Endothelial cell of umbilical vein (primary cell): ENCODE measurements at places on chromosomes 2 and 18. TPM values are rescaled to one million over a fixed set of nuclear protein-coding genes. Genes with fewer than 3 reads are reported as not detected.

DNA sequence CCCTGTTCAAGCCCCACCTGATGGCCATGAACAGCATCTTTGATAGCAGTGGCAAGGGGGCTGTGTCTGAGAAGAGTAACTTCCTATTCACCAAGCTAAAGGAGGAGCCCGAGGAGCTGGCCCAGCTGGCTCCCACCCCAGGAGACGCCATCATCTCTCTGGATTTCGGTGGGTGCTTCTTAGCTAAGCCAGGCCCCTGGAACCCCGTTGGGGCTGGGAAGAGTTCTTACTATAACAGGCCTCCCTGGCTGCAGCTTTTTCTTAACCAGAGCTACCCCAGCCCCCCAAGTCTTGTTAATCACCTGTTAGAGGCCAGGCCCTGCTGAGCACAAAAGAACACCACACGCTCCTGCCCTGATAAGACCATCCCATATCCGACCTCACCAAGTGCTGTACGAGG lies 79.4 kb downstream of the EPAS1 start:
- H3K4me1 ChIP-seq, result no peaks in the 10 kb centered on the region
- H3K27me3 ChIP-seq, result no peaks in the 10 kb centered on the region
- H3K36me3 ChIP-seq, result peaks cover 77% of the 10 kb centered on the region
- H3K27ac ChIP-seq, result no peak overlapping the region
- H3K4me3 ChIP-seq, result no peak overlapping the region

GRCh38 chr2:219388907-219389156 lies 1.1 kb upstream of the DNPEP start:
- no peak for DNase-seq
- H3K36me3 ChIP-seq, result no peaks in the 10 kb centered on the region
- peaks cover 9% of the 10 kb centered on the region for H3K4me1 ChIP-seq

The ITPRIPL1 gene
- 4.6 and 5.8 TPM in 2 replicates for total RNA-seq

The SPATA3 gene
- not detected in 2 replicates for total RNA-seq

GRCh38 chr2:54271843-54272627 lies 16.0 kb upstream of the TSPYL6 start:
- H3K4me1 ChIP-seq, result no peaks in the 10 kb centered on the region
- H3K27ac ChIP-seq, result no peak overlapping the region
- no peaks in the 10 kb centered on the region for H3K36me3 ChIP-seq
- H3K27me3 ChIP-seq, result no peaks in the 10 kb centered on the region

The FEZ2 gene
- 72.4 and 73.5 TPM in 2 replicates for total RNA-seq

The VIT gene
- total RNA-seq, result 0.48 and 0.88 TPM in 2 replicates

- H3K4me3 ChIP-seq, result no peak overlapping the region
- no peak for DNase-seq
- H3K4me1 ChIP-seq, result no peaks in the 10 kb centered on the region
These were observed 122.7 kb downstream of the VWC2L start for GRCh38 chr2:214533541-214533940.

The C2orf81 gene
- total RNA-seq, result 0.51 and 0.71 TPM in 2 replicates

DNA sequence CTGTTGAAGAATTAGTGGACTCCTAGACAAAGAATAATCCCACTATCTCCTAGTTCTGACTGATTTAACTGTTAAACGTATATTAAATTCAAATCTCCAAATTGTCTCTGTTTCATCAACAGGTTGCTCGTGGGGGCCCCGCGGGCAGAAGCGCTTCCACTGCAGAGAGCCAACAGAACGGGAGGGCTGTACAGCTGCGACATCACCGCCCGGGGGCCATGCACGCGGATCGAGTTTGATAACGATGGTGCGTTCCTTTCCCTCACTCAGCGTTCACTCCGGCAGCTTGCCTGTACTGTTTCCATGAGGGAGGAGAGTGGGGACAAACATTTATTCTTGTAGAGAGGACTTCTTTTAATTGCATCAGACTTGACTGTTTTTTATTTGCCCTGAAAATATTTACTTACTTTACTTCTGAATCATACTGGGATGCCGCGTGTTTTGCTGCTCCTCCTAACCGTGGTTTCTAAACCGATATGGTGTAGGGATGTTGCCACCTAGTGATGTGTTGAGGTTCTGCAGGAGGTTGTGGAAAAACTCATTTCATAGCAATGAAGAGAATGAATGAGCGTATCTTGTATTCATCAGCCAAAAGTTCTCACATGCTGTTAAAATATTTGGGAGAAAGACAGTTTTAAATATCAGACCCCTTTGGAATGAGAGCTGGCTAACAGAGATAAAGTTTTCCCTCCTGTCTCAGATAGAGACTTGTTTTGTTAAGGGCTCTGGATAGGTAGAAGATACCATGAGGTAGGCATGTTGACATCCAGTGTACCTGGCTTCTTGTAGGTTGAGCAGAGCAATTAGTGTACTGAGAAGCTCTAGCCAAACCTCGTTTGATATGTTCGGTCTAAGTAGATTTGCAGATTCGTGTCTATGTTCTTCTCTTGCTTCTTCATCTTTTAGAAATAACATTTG lies 38.3 kb downstream of the ITGA6 start:
- no peak overlapping the region for H3K4me3 ChIP-seq
- H3K4me1 ChIP-seq, result peaks cover 27% of the 10 kb centered on the region
- no peak overlapping the region for H3K27ac ChIP-seq
- peak; percentile 79 for DNase-seq
- H3K36me3 ChIP-seq, result no peaks in the 10 kb centered on the region

The MAB21L4 gene
- total RNA-seq, result not detected in 2 replicates

- H3K27ac ChIP-seq, result no peak overlapping the region
- no peaks in the 10 kb centered on the region for H3K27me3 ChIP-seq
- H3K4me1 ChIP-seq, result no peaks in the 10 kb centered on the region
These were observed 51.2 kb upstream of the CREB1 start for GRCh38 chr2:207478572-207478971.

The CNGA3 gene
- total RNA-seq, result not detected in 2 replicates

GRCh38 chr2:15799432-15799827 lies 140.9 kb upstream of the MYCN start:
- no peaks in the 10 kb centered on the region for H3K27me3 ChIP-seq
- DNase-seq, result no peak
- no peaks in the 10 kb centered on the region for H3K4me1 ChIP-seq
- H3K27ac ChIP-seq, result no peak overlapping the region
- H3K36me3 ChIP-seq, result no peaks in the 10 kb centered on the region
- no peak overlapping the region for H3K4me3 ChIP-seq
